ENCODE measurements at places on chromosomes 3 and 15.
A peak's percentile ranks its signal among the peaks of the same experiment; 100 is the strongest.

- DNase-seq, result no peak
These were observed 21.9 kb upstream of the CXCR6 start for GRCh38 chr3:45921158-45922038.

DNA sequence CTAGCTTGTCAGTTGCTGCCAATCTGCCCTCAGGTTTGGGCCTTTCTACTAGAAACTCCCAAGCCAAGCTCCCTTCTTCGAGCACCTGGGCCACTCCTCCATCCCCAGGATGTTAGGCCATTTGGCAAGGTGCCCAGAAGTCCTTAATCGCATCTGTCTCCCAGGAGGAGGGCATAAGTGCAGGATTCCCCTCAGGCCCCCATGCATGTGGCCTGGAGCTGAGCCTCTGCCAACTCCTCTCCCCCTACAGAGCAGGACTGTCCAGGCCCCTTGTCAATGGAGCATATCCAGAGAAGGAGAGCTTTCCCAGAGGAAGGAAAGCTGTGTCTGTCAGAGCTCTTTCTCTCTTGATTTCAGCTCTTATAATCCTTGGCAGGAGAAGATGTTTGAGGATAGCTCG lies 182.6 kb upstream of the ROPN1 start:
- no peak for DNase-seq

- DNase-seq, result no peak
These were observed at the start of gene CLRN1 for GRCh38 chr3:150972366-150973071. Gene CLRN1 (minus strand): TSS chr3:150972727. CDS start chr3:150972708, 19 bp downstream.

DNA sequence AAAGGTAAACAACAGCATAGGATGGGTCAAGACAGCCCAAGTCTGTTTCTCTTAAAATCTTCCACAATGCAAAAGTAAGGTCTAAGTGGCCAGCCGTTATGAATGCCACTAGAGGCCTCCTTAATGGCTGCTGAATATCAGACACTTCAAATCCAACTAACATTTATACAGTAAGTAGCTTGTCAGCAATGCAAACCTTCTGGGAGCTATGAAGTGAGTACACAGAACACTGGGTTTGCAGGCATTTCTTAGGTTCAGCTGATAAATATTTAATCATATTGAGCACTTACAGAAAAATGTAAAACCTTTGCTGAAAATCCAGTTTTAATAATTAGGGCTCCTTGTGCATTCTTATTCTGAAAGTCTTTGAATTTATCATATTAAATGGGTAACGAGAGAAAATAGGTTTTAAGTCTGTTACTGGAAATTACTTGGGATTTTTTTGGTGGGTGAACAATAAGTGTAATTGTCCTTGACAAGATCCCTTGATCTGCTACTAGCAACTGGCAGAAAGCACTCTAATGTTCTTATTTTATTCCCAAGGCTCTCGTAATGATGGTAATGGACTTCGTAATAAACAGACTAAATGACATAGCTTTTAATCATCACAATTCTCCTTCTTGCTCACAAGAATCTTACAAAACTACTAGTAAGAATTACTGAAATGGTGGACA lies 141.7 kb upstream of the GPR149 start:
- no peak for DNase-seq

- DNase-seq, result no peak
These were observed 15.8 kb downstream of the WNT7A start for GRCh38 chr3:13863965-13864595.

- peak; percentile 90 for DNase-seq
These were observed 1.7 kb downstream of the HYAL2 start for GRCh38 chr3:50320853-50321335.

DNA sequence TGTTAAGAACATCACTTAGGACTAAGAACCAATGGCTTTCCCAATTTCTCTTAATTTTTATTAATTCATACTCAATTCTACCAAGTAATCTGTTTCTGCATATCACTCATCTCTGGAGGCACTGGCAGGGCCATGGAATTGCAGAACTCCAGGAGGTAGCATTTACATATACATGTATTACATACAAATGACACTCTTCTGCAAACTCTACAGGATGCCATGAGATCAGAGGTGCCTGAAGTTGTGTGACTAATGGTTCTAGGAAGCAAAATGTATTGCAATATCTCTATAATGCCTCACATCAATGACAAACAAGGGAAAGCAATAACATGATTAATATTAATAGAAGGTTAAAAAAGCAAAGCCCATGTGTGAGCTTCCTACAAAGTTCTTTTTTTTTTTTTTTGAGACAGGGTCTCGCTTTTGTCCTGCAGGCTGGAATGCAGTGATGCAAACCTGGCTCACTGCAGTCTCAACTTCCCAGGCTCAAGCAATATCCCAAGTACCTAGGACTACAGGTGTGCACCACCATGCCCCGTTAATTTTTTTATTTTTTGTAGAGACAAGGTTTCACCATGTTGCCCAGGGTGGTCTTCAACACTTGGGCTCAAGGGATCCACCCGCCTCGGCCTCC lies 33.0 kb downstream of the DENND6A start:
- no peak for DNase-seq

GRCh38 chr15:96764946-96765345 lies 434.4 kb downstream of the NR2F2 start:
- DNase-seq, result no peak

GRCh38 chr15:65051266-65051665 lies 6.1 kb downstream of the SLC51B start:
- DNase-seq, result no peak

- DNase-seq, result no peak
These were observed 159.5 kb upstream of the LPP start for GRCh38 chr3:187994221-187995042.

DNA sequence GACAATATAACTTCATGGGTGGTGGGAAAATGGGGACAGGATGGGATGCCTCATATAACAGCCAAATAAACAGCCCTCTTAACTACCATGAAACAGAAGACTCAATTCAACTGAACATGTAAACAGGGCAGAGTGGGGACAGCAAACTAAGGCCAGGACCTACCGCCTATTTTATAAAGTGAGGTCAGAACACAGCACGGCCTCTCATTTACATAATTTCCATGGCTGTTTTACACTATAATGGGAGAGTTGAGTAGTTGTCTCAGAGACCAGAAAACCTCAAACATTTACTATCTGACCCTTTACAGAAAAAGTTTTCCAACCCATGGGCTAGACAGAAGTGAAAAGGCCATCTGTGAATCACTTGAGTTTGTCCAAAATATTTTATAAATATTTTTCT lies 56.7 kb upstream of the SNRPA1 start:
- no peak for DNase-seq

- DNase-seq, result no peak
These were observed 217.9 kb upstream of the DCBLD2 start for GRCh38 chr3:99119385-99119784.

DNA sequence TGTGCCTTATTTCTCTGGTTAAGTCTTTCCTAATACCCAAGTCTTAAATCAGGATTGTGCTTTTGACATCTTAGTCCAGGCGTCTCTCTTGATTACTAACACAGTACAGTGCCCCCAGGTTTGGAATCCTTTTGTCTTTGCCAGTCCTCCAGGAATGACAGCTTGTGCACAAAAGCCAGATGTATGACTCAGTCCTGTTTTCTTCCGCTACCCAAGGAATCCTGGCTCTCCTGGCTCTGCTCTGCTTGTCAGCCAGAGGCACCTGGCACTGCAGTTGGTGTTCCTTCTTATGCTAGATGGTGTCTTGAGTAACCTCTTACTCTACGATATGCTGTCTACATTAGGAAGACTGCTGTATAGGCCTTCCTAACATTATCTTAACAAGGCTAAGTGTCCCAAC lies 728.2 kb upstream of the NECTIN3 start:
- DNase-seq, result no peak

DNA sequence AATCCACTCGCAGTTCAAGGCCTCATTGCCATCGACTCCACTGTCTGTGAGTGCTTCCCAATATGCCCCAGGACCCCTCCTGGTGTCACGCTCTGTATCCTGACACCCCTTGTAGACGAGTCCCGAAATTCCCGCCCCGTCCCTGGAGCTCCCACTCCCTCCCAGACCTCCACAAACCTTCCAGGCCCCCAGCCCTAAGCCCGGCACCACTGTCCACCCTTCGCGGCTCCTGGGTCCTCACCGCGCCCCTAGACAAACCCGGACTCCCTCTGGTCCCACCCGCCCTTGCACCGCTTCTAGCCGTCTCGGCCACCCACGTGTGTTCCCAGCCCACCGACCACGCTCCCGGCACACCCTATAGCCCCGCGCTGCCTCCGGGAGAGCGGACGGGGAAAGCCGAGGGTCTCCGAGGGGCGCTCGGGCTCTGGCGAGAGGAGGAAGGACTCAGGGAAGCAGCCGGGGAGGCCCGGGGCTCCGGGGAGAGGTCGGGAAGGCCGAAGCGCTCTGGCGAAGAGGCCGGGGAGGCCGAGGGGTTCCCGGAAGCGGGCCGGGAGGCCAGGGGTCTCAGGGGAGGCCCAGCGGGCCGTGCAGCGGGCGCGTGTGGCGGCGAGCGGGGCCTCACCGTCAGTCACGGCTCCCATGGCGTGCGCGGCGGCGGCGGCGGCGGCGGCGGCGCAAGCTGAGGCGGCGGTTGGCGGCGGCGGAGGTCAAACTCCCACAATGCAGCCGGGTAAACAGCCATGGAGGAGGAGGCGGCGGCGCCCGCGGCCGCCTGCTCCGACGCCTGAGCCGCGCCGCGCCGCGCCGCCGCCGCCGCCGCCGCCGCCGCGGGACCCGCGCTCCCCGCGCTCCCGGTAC lies at the start of the genes ATXN7 and THOC7:
TSS of gene ATXN7 (plus strand) at position 718 of the 858 bp plus-strand sequence. CDS start 48,732 bp downstream, outside the sequence.
TSS of gene THOC7 (minus strand) at position 656 of the 858 bp plus-strand sequence. CDS start at position 641, 15 bp downstream.
- peak; percentile 80 for DNase-seq

- DNase-seq, result no peak
These were observed 48.1 kb downstream of the SETMAR start for GRCh38 chr3:4351164-4351855.

DNA sequence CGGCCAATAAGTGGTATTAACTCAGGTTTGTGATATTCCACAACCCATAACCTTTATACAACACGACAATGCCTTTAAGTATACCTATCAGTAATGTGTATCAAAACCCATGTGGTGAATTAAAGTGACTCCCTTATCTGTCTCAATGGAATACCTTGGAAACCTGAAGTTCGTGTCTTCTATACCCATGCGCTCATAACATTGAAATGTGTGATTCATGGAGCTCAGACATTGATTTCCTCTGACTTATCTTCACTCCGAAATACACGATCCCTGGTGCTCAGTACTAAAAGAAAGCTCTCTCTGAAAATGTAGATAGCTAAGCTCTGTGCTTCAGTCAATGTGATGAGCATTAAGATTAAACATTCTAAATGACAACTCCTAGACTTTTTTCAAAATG lies 140.3 kb downstream of the TBC1D5 start:
- no peak for DNase-seq

- no peak for DNase-seq
These were observed 133.6 kb upstream of the RASGRP1 start for GRCh38 chr15:38698254-38698653.

- DNase-seq, result no peak
These were observed 11.9 kb downstream of the GTPBP8 start for GRCh38 chr3:113002679-113003078.

DNA sequence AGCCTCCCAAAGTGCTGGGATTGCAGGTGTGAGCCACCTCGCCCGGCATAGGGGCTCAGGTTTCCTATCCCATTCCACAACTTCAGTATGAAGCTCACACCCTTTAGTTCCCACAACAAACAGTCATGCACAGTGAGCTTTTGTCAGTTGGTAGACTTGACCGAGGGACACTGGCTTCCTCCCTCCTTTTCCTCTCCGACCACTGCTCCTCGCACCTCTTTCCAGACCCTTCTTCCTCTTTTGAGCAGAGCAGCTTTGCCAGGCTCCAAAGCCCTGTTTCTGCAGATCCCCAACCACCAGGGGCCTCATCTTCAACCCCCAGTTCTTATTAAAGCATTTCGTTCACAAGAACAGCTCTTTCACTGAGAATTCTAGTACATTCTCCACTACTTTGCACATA lies 12.7 kb upstream of the CILP start:
- no peak for DNase-seq

- no peak for DNase-seq
These were observed 40.1 kb downstream of the FBLN2 start for GRCh38 chr3:13588993-13589392.

GRCh38 chr15:66996094-66996493 lies 69.3 kb upstream of the SMAD3 start:
- no peak for DNase-seq

- peak; percentile 21 for DNase-seq
These were observed 10.7 kb downstream of the GCNT3 start for GRCh38 chr15:59622289-59622688.

DNA sequence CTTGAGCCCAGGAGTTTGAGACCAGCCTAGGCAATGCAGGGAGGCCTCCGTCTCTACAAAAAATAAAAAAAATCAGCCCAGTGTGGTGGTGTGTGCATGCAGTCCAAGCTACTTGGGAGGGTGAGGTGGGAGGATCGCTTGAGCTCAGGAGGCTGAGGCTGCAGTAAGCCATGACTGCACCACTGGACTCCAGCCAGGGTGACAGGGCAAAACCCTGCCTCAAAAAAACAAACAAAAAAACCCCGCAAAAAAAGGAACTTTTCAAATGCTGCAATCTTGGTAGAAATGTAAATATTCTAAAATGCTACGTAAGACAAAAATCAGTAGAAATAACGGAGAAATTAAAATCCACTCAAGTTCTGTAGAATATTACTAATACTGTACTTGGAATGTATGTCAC lies 108.1 kb upstream of the MELTF start:
- no peak for DNase-seq

- DNase-seq, result no peak
These were observed 117.6 kb upstream of the SAMMSON start for GRCh38 chr3:69881756-69882428.

DNA sequence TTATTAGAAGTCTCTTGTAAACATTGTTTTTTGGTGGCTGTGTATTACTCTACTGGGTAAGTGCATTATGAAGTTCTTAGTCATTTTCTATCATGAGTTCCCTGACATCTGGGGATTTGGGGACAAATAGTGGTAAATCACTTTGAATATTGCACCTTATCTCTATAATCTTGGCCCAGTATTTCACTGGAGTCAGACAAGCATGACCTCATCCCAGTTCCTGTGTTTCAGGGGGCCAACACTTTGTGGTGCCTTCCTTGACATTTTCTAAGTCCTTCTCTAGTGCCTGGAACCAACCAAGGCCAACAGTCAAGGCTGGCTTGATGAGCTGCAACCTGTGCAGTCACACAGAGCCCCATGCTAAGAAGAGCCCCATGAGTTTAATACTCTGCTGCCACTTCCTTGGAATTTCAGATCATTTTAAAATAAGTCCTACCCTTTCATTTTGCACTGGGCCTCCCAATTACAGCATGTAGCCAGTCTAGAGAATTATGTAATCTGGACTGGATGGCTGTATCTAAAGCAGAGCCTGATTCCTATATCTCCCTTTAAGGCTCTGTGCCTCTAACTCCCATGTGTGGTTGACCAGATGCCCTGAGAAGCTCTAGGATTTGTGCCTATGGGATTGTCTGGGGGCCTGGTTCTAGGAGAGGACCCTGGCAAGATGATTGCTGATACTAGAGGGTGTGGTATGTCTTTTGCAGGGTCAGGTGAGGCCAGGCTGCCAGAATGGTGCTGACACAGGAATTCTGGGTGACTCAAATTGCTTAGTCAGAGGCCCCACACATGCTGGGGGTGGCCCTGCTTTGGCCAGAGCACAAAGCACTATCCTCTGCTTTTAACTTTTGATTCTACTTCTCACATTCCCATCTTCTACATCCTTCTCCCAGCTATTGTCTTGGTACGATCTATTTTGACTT lies 319.6 kb upstream of the TBC1D5 start:
- DNase-seq, result no peak

Measured in H1 (cell line).